SJSA1 (cell line): ENCODE measurements at places on chromosomes 16 and 17. TPM values are rescaled to one million over a fixed set of nuclear protein-coding genes. Genes with fewer than 3 reads are reported as not detected.

Gene EVPL
- total RNA-seq, result not detected in 2 replicates

GRCh38 chr17:4604111-4604644 lies 19.8 kb downstream of the SMTNL2 start:
- H3K27ac ChIP-seq, result no peak overlapping the region
- no peak overlapping the region for H3K4me3 ChIP-seq
- H3K27me3 ChIP-seq, result peaks cover 4% of the 10 kb centered on the region; the same call in 1 of the 2 replicates
- H3K4me1 ChIP-seq, result no peaks in the 10 kb centered on the region
- no peaks in the 10 kb centered on the region for H3K36me3 ChIP-seq

GRCh38 chr16:88992351-88993165 lies 15.6 kb upstream of the CBFA2T3 start:
- H3K4me1 ChIP-seq, result 0 out of 2 replicates have a peak, but pooled peaks cover 3% of the 10 kb centered on the region
- H3K27ac ChIP-seq, result no peak overlapping the region
- DNase-seq, result no peak
- peaks cover 52% of the 10 kb centered on the region for H3K27me3 ChIP-seq
- H3K4me3 ChIP-seq, result no peak overlapping the region

Gene TBC1D3H
- not detected in 2 replicates for total RNA-seq

DNA sequence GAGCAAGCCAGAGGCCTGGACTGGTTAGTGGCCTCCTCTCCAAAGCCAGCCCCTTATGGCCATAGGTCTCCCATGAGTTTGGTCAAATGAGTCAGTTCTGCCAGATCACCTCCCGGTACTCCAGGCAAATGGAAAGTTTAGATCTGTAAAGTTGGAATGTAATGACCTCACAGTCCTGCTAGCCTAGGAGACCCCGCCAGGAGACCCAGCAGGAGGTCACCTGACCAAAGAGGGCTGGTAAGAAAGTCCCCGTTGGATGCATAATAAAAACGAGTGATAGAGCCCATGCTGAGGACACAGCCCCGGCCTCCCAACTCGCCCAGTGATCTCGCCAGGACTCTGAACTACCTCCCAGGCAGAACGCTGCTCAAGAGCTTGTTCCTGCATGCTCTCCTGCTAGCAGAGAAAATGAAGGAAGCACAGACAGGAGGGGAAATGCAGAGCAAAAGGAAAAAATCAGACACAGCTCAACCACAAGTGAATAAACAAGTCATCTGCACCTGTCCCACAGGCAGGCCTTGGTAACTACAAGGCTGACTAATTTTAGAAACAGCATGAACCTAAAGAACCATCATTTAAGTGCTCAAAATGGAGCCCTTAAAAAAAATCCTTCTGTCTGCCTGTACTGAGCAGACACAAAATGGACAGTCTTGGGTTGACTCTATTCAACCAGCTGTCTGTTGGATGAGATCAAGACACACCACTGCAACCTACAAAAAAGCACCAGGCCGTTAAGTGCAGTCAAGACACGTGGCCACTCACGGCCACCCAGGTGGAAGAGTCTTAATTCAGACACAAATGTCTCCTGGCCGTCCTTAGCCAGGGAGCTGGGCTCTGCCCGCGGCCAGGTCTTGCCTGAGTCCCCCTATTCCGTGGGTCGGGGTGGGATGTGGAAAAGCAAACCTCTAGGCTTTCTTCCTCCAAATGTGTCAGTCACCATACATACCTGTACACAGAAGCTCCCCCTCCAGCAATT lies 9.2 kb downstream of the CDIP1 start:
- H3K4me3 ChIP-seq, result no peak overlapping the region
- no peak for DNase-seq
- H3K27me3 ChIP-seq, result no peaks in the 10 kb centered on the region
- peaks cover 21% of the 10 kb centered on the region for H3K4me1 ChIP-seq

Gene RNF222
- not detected in 2 replicates for total RNA-seq

- no peaks in the 10 kb centered on the region for H3K27me3 ChIP-seq
- H3K27ac ChIP-seq, result no peak overlapping the region
- no peak overlapping the region for H3K4me3 ChIP-seq
- H3K36me3 ChIP-seq, result peaks cover 44% of the 10 kb centered on the region
- DNase-seq, result no peak
Observed at GRCh38 chr17:39715375-39716072, 14.8 kb downstream of the MIEN1 start.

DNA sequence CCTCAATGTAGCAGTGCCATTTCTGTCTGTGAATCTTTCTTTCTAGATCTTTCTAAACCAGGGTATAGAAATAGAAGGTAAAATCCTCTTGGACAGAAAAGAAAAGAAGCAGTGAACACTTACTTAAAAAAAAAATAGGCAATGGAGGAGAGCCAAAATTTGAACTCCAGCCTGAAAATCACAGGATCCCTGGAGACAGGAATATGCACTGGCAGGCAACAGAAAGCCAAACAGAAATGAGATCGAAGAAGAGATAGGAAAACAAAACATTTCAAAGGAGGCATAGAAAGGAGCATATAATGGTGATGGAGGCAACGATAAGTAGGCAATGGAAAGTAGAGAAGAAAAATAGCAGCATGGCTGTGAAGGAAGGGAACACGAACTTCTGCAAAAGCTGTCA lies 253.7 kb upstream of the HSBP1 start:
- H3K27me3 ChIP-seq, result no peaks in the 10 kb centered on the region
- no peaks in the 10 kb centered on the region for H3K36me3 ChIP-seq
- no peak for DNase-seq

Gene ARHGDIG
- not detected in 2 replicates for total RNA-seq

Gene CARD14
- not detected in 2 replicates for total RNA-seq
